Body of pancreas (tissue), 4 donors: ENCODE measurements at places on chromosomes 3 and 15.

DNA sequence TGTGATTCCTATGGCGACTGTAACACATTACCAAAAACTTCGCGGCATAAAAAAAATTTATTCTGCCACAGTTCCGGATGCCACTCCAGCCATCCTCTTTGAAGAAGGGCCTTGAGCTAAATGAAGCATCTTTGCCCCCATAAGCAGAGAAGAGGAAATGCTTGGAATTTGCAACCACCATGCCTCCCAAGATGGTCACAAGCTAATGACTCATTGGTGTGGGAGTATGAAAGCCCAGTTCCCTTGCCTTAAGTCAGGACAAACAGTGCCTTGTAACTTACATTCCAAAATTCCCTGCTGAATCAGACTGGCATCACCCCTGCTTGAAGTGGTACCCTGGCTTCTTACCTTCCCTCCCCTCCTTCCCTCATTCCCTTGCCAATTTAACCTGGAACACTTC lies 1077.4 kb downstream of the EPHA3 start:
- DNase-seq, result no peak

DNA sequence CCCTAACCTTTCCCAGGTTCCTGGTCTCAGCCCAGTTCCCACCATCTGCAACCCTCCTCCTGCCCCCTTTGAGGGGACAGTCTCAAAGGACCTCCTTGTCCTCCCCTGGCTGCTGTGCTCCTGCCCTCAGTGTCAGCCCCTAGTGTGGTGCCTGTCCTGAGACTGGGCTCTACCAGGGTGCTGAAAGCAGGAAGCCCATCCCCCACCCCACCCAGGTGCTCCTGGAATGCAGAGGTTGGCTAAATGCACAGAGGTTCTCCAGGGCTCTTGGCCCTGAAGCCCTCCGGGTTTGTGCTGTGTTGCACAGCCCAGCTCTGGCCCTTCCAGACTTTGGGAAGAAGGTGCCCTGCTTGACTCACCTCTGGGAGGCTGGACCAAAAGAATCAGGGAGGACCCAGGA lies 21.8 kb downstream of the C3orf18 start:
- DNase-seq, result no peak

- DNase-seq, result no peak
Measured at GRCh38 chr15:34332553-34333120, 4.9 kb downstream of the SLC12A6 start.

GRCh38 chr3:189446959-189447560 lies 184.1 kb upstream of the TP63 start:
- DNase-seq, result no peak

DNA sequence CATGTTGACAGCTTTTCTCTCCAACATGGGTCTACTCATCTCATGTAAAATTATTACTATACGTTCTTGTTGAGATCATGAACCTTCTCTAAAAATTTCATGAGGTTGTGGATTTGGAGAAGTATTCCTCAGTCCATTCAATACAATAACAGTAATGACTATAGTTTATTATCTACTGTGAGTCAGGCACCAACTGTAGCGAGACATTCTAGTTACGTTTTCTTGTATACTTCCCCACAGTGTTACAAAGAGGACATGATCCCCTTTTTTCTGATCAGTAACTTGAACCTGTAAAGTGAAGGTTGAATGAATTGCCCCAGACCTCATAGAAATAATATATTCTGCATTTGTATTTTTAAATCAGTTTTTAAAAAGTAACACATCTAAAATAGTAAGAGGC lies 76.4 kb downstream of the AKAP13 start:
- no peak for DNase-seq

DNA sequence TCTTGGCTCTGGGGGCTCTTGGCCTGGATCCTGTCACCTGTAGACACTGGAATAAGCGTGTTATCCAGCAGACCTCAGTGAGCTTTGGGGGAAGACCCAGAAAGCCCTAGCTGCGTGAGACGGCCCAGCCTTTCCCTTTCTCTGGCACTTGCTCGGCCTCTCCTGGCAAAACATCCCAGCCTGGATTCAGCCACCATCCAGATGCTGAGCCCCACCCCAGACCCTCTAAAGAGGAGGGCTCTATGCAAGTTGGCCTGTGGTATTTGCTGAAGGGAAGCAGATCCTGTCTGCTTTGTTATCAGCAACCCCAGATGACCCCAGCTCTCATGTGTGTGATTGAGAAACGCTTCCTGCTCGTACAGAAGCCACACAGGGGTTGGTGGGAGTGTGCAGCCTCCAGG lies 267.2 kb downstream of the FAM43A start:
- DNase-seq, result no peak

GRCh38 chr15:99986297-99987118 lies 253.3 kb upstream of the LYSMD4 start:
- DNase-seq, result no peak

GRCh38 chr15:34366271-34367065 lies 528 bp downstream of the LPCAT4 start:
- DNase-seq, result peak; percentile 65
